ENCODE measurements at places on chromosomes 6 and 20. TPM values are rescaled to one million over a fixed set of nuclear protein-coding genes. Genes with fewer than 3 reads are reported as not detected.

LGSN gene
- not detected for total RNA-seq

GRCh38 chr6:170018936-170019817, 267.8 kb downstream of the ERMARD start:
- DNase-seq, result no peak

- peak; percentile 90 for DNase-seq
Measured at GRCh38 chr6:42315991-42316970, 98.6 kb upstream of the MRPS10 start.

- DNase-seq, result peak; percentile 82
Measured at GRCh38 chr6:52929321-52930164, 20.0 kb upstream of the GSTA3 start.

DNA sequence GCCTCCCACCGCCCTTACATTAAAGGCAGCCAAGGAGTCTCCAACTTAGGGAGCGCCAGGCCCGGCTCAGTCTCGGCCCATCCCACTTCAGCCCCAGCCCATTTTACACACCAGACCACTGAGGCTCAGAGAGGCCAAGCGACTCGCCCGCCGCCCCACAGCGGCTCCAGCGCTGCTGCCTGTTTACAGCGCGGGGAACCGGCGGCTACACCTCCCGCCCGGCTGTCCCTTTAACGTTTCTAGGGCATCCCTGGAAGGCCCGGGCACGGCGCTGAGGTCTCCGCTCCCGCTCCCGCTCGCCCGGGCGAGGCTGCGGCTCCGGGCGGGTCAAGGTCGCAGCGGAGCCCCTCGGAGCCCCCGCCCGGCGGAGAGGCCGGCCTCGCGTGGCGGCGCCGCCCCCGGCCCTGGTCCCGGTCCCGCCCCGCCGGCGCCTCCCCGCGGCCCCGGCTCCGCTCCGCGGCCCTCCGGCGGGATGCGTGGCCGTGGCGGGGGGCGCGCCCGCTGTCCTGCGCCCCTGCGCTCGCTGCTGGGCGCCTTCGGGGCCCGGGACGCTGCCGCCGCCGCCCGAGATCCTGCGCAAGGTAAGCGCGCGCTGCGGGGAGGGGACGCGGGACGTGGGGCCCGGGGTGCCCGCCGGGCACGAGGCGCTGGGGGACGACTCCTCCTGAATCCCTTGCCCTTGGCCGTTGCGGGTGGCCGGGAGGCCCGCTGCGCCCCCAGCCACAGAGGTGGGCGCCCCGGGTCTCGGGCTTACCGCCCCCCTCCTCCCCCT, 27.1 kb upstream of the PHACTR3 start:
- DNase-seq, result no peak

- DNase-seq, result no peak
Measured at GRCh38 chr6:139777202-139777970, 402.9 kb upstream of the CITED2 start.

TMEM170B gene
- total RNA-seq, result 0.03 TPM

All from foreskin keratinocyte (primary cell).